NCI-H2029 (cell line): ENCODE measurements at places on chromosomes 4 and X.

DNA sequence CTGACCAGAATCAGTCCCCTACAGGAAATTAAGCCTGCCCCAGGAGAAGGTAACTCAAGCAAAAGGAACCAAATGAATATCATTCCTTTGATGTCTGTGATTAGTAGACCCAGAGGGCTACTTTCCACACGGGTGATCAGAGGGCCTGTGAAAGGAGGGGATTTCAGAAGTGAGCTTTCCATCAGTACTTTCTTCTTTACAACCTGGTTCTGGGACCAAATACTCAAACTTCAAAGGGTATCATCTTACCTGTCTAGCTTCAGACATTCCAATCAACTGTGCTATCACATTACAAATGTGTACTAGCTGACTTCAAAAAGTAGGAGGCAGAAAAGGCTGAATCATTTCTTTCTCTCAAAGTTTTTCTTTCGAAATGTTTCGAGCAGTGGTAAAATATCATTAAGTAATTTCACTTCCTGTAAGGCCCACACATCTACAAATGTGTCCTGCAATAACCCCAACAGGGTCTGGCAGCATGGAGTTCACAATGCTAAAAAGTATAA, 23.9 kb downstream of the ACSL4 start:
- DNase-seq: no peak

- no peak for DNase-seq
Measured at GRCh38 chrX:52995987-52996331, 37.6 kb upstream of the FAM156A start.

DNA sequence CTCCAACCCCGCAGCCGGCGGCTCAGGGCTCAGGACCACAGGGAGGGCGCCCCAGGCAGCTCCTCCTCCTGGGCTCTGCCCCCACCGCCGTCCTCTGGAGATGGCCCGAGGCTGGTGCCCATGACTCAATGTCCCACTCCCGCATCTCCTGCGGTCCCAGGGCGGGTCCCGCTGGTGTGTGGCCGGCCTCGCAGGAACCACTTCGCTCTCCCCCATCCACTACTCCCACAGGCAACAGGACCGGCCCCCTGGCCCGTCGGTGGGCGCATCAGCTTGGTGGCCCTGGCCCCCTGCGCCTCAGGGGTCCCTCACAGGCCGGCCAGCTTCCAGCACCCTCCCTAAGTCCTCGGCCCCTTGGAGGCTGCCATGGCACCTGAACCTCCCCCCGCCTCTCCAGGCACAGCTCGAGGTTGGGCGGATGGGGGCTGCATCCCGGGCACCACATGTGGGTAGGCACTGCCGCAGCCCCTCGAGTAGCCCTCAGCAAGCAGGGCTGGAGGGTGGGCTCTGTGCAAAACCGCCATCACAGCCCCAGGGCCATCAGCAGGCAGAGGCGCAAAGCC, 22.8 kb upstream of the SPON2 start:
- no peak for DNase-seq

GRCh38 chr4:63578383-63578782, 830.9 kb downstream of the TECRL start:
- DNase-seq: peak; percentile 1

- peak; percentile 1 for DNase-seq
Measured at GRCh38 chr4:124060261-124060918, 652.1 kb downstream of the ANKRD50 start.
